ENCODE measurements at places on chromosomes 7 and 10.

DNA sequence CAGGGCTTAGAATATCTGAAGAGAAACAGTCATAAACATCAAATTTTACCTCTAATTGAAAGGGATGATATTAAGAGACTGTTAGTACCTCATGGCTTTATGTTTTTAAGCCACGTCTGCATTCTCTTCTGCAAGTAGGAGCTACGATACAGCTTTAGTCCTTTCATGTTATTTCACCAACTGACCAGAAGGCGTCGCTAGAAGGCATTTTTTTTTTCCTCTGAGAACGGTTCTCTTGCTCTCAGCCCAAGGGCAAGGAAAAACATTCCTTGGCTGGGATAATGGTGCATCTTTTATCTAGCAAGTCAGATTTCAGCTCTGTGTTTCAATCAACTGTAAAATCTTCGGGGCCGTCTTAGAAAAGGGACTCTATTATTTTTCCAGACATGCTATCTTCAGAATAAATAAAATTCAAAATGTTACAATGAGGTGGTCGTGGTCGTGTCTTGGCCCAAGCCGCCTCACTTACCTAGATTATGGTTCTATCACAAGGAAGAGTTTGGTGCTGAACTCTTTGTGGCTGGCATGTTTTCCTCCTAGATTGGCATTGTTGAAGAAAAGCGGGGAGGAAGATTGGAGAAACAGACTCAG lies 41.6 kb upstream of the LYZL2 start:
- peak; percentile 41 for DNase-seq

DNA sequence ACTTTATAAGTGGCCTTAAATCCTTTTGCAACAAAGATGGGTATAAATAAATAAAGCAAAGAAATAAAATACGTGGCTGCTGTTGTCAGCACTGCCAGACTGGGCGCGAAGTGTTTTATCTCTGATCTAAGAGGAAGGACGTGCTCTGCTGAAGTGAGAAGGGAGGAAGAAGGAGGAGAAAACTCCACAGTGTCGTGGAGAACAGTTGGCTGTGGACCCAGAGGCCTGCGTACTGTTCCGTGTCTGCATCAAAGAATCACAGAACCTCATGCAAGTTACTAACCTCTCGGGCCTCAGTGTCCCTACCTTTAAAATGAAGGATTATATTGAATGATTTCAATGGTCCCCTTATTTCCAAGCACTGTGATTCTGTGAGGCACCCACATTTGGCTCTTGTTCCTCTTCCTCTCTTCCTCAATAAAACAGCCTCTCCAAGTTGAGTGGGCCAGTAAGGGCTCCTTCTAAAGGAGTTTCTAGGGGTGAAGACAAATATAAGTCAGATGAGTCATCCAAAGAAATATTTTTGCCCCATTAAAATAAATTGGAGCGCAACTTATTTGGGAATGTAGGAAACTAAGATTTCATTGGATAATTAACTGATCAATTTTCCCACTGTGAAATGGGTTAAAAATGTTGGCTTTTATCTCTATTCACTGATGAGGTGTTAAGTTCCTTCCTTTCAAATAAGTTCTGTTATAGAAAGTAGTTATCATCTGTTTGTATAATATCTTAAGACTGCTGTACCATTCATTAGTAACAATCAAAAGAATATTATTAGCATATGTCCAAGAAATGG lies 126.9 kb upstream of the EFCAB10 start:
- no peak for DNase-seq

GRCh38 chr7:83201355-83201754 lies 38.7 kb upstream of the PCLO start:
- no peak for DNase-seq

- DNase-seq = no peak
Measured at GRCh38 chr7:121475806-121476205, 79.7 kb upstream of the FAM3C start.

DNA sequence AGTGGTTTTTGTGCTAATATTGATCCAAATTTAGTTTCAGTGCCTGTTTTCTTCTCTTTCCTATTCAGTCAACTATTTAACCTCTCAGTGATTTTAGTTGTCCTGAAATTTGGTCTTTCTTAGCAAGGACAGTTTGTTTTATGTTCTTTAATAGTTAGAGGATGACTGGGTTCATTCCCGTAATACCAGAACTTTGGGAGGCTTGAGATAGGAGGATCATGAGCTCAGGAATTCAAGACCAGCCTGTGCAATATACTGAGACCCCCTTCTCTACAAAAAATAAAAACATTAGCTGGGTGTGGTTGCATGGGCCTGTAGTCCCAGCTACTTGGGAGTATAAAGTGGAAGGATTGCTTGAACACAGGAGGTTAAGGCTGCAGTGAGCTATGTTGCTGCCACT lies 148.3 kb downstream of the EXOC4 start:
- DNase-seq = no peak

DNA sequence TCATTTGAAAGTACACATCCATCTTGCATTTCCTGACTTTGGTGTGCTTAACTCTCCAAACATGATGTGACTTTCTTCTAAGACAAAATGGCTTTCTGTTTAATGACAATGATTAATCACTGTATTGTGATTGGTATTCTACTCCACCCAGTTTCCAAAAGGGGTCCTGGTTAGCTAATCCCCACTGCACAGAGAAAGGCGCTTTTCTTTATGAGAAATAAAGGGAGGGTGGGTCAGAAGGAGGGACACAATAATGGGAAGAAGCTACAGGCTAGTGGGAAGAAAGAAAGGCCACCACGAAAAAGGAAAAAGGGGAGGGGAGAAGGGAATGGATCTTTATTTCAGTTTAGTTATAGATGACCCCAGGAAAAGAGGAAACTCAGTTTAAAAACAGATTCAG lies 69.2 kb downstream of the PRTFDC1 start:
- DNase-seq = no peak

- no peak for DNase-seq
Measured at GRCh38 chr10:68989317-68989990, 851 bp downstream of the KIFBP start.

DNA sequence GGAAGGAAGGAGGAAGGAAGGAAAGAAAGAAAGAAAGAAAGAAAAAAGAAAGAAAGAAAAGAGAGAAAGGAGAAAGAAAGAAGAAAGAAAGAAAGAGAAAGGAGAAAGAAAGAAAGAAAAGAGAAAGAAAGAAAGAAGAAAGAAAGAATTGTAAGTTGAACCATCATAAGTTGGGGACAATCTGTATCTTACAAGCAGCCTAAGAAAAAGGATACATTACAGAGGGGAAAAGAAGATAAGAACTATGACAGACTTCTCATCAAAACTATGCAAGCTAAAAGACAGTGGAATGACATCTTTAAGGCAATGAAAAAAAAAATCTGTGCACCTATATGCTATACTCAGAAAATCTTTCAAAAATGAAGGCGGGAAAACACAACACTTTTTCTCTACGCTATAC lies 50.3 kb upstream of the SP4 start:
- DNase-seq = no peak

DNA sequence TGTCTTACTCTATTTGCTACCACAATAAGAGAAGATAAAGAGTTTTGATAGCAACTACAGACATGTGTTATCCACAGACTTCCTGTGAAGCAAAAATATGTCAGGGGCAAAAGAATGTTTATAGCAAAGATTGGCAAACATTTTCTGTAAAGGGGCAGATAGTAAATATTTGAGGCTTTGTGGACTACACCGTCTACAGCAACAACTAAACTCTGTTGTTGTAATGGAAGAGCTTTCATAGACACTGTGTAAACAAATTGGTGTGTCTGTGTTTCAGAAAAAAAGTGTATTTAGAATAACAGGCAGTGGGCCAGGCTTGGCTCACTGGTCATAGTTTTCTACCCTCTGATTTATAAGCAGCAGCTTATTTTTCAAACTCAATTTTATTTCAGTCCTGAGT lies 521.4 kb downstream of the ANKRD7 start:
- DNase-seq = no peak

- DNase-seq = no peak
Measured at GRCh38 chr10:86937502-86938154, 19.8 kb downstream of the MMRN2 start.

- DNase-seq = no peak
Measured at GRCh38 chr7:5320802-5321396, 38.2 kb downstream of the SLC29A4 start.

DNA sequence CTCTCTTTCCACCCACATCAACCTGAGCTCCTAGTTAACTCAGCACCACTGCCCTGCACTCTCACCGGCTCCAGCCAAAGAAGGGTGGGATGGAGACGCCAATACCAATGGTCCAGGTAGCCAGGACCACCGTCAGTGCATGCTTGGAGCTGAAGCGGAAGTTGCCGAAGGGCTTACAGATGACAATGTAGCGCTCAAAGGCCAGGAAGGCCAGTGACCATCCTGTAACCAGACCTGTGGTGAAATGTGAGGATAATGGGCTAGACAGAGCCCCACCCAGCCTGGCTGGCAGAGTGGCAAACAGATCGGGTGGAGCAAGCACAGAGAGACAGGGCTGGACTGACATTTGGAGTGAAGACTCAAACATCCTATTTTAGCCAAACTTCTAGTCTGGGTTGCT lies 673 bp downstream of the OPN1SW start:
- no peak for DNase-seq

- no peak for DNase-seq
Measured at GRCh38 chr7:44307301-44307900, 18.0 kb downstream of the CAMK2B start.

GRCh38 chr10:48880016-48880705 lies 59.5 kb downstream of the LRRC18 start:
- no peak for DNase-seq

GRCh38 chr7:115128154-115128553 lies 206.3 kb downstream of the MDFIC start:
- DNase-seq = no peak

- no peak for DNase-seq
Measured at GRCh38 chr7:2114052-2114451, 118.7 kb downstream of the MAD1L1 start.

GRCh38 chr10:49844775-49845595 lies 82.9 kb upstream of the OGDHL start:
- no peak for DNase-seq

DNA sequence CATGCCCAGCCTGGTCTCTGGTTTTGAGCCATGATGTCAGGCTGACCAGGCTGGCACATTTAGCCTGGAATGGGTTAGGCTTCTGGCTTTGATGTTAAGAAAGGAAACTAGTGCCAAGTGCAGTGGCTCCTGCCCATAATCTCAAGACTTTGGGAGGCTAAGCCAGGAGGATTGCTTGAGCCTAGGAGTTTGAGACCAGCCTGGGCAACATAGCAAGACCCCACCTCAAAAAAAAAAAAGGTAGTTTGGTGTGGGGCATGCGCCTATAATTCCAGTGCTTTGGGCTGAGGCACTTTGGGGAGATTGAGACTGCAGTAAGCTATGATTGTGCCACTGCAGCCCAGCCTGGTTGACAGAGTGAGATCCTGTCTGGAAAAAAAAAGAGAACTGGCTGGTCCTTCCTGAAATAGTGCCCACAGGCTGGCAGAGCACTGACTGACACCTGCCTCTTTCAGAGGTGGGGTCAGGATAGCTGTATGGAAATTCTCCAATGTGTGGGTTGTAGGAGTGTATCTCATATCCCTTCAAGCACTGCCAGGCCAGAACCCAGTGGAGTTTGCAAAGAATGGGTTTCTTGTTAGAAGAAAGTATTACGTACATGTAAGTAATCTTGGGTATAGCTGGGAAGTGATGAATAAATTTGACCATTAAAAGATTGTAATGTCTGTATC lies 61.3 kb downstream of the KAT6B start:
- DNase-seq = no peak

DNA sequence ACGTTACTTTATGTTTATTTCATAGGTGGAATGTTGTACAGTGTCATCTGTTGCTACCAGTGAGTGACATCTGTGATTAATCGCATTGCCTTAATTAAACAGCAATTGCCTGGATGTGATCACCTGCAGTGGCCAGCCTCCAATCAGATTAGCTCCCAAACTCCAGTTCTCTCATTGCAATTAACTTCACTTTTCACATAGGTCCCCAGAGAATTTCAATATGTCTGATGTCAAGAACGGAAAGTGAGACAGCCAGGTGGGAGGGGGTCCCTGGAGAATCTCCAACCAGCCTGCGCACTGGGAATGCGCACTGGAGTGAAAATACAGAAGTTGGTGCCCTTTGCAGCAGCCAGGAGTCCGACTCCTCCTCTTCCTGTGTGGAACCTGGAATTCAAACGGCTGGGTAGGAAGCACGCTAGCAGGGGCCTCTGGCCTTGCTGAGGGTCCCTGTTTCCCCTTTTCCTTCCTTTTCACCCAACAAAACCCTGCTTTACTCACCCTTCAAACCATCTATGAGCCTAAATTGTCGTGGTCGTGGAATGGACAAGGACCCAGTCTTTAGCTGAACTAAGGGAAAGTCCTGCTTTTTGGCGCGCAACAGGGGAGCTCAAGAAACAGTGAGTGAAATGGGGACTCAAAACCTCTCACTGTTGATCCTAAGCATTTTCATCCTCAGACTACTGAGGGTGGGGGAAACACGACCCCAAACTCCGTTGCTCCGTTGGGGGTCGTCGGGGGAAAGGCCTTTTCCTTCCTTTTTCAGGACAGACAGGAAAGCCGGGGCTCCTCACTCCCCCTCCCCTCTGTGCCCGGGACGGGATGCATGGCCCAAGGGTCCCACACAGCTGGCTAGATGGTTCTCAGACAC lies 1355.5 kb upstream of the LRRTM3 start:
- peak; percentile 77 for DNase-seq

- no peak for DNase-seq
Measured at GRCh38 chr7:148434181-148434757, 156.3 kb upstream of the C7orf33 start.

DNA sequence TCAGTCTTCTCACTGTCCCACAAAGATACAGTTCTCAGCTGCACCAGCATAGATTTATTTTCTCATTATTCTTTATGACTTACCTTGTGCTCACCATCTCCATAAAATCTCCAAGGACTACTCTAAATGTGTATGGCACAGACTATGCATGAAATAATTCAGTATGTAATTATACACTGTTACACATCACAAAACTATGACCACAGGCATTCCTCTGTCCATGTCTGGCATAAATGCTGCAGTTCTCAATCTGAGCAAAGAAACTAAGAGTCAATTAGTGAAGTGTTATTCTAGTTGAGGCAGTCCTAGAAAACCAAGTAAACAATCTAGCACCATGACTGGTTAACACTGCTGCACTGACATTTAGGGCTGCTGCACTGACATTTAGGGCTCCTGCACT lies 2.7 kb downstream of the CYCS start:
- no peak for DNase-seq

GRCh38 chr7:131621652-131622051 lies 65.2 kb upstream of the PODXL start:
- no peak for DNase-seq

DNA sequence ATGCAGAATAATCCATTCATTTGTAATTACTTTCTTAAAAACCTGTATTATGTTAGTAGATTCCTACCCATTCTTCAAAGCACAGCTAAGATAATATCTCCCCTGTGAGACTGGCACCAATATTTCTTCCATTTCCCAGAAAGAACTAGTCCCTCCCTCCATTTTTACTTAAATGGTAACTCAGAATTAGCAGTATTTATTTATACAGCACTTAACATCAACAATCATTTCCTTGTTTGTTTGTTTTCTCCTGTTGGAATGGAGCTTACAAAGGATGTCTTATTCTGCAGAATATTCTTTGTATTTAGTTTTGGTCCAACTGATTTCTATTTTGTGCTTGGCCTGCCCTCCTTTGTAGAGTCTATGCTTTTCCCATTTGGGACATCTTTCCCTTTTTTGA lies 32.1 kb upstream of the PTPN12 start:
- no peak for DNase-seq
